T-cell (primary cell): ENCODE measurements at places on chromosomes 12 and 14.

DNA sequence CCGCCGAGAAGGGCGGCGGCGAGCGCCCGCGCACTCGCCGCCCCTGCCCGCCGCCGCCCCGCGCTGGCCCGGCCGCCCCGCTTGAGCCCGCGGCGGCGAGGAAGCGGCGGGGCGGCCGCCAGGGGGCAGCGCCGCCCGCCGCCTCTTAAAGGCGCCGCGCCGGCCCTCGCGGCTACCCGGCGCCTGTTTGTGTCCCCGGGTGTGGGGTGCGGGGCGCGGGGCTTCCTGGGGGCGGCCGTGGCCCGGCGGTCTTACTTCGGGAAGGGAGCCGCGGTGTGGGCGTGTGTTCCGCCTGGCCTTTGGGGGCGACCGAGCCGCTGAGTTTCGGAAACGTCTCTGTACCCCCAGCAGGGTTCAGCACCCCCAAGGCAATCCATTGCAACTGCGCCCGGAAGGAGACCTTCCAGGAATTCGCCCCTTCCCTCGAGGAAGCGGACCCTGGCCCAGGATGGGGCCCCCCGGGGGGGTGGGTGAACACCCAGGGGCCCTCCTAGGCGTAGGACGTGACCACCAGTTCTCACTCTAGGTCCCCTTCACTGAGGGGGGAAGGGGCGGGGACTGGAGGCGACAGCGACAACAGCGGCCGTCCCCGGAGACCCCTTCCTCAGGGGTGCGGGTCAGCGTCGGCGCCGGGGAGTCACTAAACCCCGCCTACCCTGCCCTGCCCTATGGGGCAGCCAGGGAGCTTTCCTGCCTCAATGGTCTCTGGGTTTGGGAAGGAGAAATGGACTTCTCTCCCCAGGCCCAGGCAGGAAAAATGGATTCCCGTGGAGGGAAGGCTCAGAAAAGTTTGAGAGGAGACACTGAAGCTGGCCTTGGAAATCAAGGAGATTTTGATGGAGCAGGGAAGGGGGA is at the start of gene ITPK1:
Gene ITPK1 (minus strand): TSS at position 105 of the 855 bp plus-strand sequence. CDS start 762 bp downstream, outside the sequence.
- DNase-seq = peak; percentile 21

DNA sequence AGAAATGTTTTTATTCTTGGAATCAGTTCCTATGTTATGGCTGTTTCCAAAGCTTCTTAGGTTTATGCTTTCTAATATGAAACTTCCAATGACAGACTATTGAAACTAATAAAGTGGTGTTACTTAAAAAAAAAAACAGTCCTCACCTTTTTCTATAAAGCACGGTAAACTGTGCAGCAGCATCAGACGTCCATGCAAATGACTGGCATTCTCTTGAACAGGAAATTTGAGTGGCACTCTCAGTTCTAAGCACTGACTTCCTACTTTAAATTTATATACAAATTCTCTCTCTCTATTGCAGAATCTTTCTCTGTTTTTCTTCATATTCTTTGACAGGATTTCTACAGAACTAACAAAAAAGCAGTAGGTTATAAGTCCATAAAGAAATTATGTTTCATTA is 2.8 kb upstream of the RAD51AP1 start:
- no peak for DNase-seq

- DNase-seq = no peak
Observed at GRCh38 chr14:39668449-39668848, 236.2 kb upstream of the FBXO33 start.

GRCh38 chr14:77271113-77271710 is at the start of gene NGB:
NGB (minus strand) TSS chr14:77271206; CDS start chr14:77270937, 269 bp downstream.
- DNase-seq = no peak

DNA sequence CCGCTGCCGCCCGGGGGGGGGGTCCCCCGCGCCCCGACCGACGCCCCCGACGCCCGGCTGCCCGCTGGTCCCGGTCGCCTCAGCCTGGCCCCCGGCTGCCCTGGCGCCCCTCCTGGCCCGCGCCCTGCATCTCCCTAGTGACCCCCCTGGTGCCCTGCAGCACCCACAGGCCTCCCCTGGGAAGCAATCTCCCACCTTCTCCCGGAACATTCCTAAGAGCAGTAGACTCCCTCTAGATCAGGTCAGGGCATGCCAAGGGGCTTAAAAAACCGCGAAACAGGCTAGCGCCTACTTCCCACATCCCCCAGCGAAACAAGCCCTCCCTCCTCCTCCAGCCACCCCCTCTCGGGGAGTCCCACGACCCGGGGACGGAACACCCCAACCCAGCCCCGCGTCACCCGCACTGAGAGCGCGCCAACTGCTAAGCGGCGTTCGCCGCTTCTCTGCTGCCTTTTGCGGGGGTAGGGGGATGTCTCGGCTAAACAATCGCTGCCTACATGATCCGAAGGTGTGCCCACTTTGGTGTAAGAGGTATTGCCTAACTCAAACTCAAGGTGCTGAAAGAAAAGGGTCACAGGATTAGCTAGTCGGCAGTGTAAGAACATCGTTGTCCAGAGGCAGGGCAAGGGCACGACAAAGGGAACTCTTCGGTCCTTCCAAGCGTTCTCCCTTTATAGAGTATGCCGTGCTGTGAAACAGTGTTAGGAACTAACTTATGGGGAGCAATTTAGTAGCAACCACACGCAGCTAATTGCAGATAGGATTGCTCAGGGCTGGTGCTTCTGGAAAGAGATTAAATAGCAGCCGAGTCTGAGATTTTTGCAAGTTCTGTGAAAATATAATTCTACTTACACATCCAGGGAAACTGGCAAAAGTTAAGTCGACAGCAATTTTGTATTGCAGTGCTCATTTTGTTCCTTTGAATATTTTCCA is 619 bp upstream of the NTN4 start:
- DNase-seq = no peak

GRCh38 chr12:115763376-115763775 is 514.1 kb downstream of the MED13L start:
- no peak for DNase-seq

DNA sequence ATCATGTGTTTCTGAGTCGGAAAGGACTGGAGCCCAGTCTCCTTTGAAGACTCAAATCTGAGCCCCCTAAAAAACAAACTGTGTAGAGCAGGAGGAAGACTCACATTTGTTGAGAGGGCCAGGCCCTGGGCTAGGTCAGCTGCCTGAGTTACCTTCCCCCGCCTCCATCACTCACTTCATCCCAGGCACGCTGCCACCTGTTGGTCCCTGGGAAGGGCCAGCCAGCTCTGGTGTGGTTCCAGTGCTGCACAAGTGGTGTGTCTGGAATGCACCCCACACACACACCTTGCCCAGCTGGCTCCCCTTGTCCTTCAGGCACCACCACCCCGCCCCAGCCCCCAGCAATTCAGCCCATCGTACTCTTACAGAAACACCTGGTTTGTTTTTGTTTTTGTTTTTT is 9.0 kb downstream of the MVK start:
- DNase-seq = no peak

DNA sequence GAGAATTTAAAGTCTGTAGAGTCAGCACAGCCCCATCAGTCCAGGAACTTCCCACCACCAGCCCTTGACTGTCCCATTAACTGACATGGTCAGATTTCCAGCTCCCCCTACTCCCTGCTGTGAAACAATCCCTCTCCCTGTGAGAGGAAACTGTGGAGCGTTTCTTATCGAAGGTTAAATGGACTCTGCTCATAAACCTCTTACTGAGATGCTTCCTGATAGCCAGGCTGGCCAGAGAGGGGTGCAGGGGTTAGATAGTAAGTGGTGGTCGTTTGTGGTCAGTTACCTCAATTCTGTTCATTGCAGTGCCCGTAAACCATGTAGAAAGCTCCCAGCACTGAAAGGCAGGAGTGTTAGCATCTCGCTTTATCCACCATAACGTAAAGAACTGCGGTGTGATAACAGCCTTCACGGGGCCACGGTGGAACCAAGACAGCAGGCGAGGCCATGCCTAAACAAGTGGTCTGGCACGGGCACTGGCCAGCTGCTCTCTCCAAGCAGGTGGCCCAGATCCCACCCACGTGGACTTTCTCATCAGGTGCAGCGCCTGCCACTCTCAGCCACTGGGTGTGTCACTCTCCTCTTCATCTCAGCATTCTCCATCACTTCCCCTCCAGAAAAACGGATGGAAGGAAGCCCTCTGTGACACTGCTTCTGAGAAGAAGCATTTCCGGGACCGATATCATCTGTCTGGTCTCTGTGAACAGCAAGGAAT is 102.2 kb downstream of the FBXL14 start:
- DNase-seq = no peak

GRCh38 chr12:27814851-27815591 is 35.0 kb upstream of the MANSC4 start:
- no peak for DNase-seq

DNA sequence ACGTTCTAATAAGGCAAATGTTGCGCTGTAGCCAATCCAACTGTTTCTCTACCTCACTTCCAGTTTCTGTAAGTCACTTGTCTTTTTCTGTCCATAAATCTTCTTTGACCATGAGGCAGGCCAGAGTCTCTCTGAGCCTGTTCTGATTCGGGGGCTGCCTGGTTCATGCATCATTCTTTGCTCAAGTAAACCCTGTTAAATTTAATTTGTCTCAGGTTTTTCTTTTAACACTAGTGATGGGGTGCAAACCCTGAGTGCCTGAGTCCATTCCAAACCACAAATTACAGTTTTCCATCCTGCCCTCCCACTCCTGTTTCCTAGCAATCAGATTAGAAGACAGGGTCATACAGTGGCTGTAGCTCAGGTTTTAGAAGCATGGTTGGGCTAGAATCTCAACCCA is 41.9 kb downstream of the VWF start:
- DNase-seq = no peak

- no peak for DNase-seq
Observed at GRCh38 chr12:32201976-32202375, 95.3 kb downstream of the BICD1 start.

GRCh38 chr14:33282331-33283230 is 343.9 kb downstream of the NPAS3 start:
- DNase-seq = no peak

GRCh38 chr12:78864403-78864869 is at the start of gene SYT1:
SYT1 (plus strand) TSS chr12:78864774.
- no peak for DNase-seq

GRCh38 chr12:108975024-108975593 is 45.8 kb downstream of the SVOP start:
- DNase-seq = no peak

DNA sequence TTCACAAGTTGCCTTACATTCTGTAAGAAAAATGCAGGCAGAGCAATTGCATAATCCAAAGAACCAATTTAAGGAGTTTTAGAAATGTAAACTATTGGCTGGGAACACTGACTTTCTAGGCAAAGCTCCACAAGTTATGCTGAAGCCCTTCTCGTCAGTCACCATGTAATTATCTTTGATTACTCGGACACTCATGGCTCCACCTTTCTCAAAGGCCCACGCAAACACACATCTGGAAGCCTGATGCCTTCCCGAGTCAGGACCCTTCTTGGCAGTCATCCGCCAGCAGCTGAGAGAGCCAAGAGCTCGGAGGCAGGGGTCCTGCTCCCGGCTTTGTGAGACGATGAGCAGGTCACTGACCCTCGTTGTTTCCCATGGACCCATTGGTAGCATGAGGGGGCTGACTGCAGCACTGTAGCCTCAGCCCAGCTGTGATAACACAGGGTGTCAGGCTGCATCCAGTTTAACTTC is 202.2 kb downstream of the TMEM132D start:
- no peak for DNase-seq

GRCh38 chr12:20050221-20050620 is 318.1 kb upstream of the PDE3A start:
- no peak for DNase-seq

DNA sequence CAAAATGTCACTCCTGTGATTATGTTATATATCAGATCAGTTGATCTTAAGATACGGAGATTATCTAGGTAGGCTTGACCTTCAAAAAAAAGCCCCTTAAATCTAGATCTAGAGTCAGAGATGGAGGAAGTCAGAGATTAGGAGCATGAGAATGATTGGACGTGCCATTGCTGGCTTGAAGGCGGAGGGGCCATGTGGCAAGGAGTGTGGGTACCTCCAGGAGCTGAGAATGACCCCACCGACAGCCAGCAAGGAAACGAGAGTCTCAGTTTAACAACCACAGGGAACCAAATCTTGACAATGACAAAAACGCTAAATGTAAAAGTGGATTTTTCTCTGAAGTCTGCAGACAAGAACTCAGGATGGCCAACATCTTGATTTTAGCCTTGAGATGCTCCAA is 32.5 kb upstream of the MANSC4 start:
- DNase-seq = no peak

DNA sequence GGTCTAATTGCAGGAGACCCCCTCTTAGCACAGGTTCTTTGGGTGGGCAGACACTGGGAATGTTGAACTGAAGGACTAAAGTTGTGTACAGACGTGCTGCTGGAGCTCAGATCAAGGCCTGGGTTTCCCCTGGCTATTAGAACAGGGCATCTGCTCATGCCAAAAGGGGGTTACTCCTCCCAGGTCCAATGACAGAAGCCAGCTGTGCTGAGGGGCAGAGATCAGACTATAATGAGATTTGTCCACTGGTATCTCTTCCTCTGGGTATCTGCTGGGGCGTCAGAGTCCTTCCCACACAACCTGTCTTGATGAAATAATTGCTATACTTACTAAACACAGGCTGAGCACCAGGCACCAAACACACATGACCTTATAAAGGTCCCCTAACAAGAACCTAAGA is 42.6 kb downstream of the LTBP2 start:
- DNase-seq = no peak

DNA sequence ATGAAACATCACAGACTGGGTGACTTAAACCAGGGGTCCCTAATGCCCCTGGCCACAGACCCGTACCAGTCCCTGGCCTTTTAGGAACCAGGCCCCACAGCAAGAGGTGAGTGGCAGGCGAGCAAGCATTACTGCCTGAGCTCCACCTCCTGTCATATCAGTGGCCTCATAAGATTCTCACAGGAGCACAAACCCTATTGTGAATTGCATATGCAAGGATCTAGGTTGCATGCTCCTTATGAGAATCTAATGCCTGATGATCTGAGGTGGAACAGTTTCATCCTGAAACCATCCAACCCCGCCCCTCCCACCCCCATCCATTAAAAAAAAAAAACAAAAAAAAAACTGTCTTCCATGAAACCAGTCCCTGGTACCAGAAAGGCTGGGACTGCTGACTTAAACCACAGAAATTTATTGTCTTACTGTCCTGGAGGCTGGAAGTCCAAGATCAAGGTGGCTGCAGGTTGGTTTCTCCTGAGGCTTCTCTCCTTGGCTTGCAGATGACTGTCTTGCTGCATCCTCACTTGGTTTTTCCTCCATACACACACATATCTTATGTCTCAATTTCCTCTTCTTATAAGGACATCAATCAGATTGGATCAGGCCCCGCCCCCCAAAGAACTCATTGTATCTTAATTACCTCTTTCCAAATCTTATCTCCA is 235.9 kb downstream of the CHST11 start:
- no peak for DNase-seq

GRCh38 chr12:116247377-116247776 is 30.1 kb downstream of the MED13L start:
- DNase-seq = no peak

- DNase-seq = peak; percentile 59
Observed at GRCh38 chr12:66964629-66965028, 285.8 kb upstream of the GRIP1 start.
